Umbilical cord (tissue), 2 donors: ENCODE measurements at places on chromosomes 16 and 17.

DNA sequence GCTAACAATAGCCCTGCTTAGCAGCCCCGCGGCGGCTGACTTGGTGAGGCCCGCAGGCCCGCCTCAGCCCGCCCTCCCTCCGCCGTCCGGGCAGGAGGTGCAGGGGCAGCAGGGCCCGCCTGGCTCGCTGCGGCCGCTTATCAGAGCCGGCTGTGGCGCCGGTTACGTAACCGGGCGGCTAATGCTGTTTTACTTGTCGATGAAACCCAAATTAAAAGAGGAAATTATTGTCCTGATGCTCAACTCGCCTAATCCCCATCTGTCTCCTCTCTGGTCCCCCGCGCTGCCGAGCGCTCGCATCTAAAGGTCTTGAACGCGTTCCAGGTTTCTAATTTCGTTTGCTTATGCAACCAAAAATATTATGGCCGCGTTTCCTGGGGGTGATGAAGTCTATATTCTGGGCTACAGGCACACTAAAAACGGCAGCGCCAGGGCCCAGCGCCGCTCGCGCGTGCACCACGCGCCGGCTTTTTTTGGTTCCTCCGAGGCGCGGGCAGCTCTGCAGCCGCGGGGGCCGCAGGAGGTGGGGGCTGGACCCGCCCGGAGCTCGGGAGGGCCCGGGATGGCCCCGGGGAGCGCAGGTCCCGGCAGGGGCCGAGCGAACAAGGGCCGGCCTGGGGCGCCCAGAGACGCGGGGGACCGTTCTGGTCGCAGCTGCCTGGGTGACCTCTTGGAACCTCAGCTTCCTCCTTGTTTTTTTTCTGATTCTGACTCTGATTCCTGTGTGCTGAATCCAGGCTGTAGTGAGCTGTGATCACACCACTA is 65.2 kb upstream of the TOB1 start:
- DNase-seq = peak; percentile 89

DNA sequence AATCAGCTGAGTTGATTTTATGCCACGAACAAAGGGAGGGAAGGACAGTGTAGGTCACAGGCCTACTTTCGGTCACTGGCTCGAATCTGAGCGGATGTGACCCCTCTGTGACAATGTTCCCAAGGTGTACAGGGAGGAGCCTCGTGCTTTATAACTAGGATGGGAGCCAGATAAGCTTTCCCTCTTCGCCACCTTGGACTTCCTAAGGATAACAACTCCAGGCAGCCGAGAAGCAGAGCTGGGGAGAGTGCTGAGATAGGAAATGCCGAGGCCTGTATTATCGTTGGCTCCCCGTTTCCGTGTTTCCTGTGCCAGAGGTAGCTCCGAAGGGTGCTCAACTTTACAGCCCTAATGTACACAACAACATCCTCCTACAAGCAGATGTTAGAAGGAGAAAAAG is 217.8 kb upstream of the IRX3 start:
- DNase-seq = no peak

DNA sequence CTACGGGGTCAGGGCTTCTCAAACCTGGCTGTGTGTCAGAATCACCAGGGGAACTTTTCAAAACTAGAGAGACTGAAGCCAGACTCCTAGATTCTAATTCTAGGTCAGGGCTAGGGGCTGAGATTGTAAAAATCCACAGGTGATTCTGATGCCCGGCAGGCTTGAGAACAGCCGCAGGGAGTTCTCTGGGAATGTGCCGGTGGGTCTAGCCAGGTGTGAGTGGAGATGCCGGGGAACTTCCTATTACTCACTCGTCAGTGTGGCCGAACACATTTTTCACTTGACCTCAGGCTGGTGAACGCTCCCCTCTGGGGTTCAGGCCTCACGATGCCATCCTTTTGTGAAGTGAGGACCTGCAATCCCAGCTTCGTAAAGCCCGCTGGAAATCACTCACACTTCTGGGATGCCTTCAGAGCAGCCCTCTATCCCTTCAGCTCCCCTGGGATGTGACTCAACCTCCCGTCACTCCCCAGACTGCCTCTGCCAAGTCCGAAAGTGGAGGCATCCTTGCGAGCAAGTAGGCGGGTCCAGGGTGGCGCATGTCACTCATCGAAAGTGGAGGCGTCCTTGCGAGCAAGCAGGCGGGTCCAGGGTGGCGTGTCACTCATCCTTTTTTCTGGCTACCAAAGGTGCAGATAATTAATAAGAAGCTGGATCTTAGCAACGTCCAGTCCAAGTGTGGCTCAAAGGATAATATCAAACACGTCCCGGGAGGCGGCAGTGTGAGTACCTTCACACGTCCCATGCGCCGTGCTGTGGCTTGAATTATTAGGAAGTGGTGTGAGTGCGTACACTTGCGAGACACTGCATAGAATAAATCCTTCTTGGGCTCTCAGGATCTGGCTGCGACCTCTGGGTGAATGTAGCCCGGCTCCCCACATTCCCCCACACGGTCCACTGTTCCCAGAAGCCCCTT is 10.9 kb downstream of the STH start:
- no peak for DNase-seq

DNA sequence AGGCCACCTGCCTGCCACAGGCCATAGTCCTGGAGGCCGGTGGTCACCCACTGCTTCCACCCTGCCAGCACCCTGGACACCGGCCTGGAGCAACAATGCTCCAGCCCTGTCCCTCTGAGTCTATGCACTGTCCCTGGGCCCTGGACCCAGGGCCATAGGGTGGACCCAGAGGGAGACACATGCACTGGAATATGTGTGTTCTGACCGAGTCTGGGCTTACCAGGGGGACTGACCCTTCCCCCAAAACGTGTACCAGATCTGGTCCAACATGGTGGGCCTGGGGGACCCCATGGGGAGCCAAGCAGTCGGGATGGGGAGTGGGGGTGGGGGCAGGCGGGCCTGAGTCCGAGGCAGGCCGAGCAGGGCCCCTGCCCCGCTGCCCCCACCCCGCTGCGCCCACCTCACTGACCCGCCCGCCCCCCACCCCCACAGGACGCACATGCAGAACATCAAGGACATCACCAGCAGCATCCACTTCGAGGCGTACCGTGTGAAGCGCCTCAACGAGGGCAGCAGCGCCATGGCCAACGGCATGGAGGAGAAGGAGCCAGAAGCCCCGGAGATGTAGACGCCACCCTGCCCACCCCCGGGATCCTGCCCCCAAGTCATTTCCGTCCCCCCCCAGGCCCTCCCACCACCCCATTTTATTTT is 357.4 kb downstream of the SEC14L1 start:
- no peak for DNase-seq

- peak; percentile 12 for DNase-seq
Observed at GRCh38 chr16:25868706-25869370, 177.1 kb downstream of the HS3ST4 start.

DNA sequence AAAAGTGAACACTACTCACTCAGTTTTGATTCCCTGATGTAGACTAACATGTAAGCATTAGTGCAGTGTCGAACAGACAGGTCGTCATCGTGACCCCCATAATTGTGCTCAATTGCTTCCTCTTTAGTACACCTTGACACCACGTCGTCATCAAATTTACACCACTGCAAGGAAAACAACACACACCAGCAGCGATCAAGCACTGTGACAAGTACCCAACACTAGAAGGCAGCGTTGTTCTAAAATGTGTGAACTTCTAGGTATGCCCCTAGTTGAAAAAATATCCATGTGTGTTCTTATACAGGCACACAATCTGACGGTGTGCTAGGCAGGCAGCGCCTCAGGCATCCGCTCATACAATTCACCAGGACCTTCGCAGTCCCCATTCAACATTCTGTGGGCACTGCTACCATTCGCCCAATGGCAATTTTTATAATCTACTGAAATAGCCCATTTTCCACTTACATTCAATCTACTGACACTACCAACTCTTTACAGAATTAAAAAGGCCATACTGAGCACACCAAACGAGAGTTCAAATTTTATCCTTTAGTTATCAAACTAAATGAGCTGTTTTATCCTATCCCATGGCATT is 23.1 kb downstream of the LITAFD start:
- no peak for DNase-seq

GRCh38 chr16:9511389-9511788 is 419.9 kb downstream of the HAPSTR1 start:
- no peak for DNase-seq

DNA sequence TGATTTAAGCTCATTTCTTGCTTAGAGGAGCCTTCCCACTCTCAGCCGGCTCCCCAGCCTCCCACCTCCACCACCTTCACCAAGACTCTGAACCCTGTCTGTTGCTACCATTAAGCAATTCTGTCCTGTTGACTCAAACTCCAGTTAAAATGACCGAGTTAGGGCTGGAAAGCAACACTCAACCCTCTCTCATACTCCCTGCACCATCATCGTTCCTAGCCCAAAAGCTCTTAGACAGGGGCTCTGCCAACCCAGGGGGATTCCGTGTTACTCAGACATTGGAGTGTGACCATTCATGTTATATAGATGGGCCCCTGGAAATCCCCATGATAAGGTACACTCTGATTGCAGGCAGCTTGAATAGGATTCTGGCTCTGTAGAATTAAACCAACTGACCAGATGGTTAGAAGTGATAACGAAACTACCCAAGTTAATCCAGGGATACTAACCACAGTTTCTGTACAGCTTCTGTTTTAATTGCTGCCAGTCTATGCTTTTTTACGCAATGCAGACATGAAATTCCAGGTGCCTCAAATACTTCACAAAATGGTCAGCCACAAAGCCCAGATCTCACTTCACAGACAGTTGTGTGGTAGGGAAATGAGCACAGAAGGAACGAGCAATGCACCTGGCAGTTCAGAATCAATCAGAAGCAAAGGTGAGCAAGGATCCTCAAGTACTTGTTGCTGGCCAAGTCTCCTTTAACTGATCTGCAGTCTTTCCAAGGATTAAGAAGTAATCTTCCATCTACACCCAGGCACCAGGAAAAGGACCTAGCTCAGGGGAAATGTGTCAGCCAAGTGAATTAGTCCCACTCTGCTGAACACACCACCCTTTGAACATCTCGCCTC is 2.1 kb downstream of the SSTR2 start:
- DNase-seq = no peak

- DNase-seq = no peak
Observed at GRCh38 chr17:57234739-57235092, 21.6 kb upstream of the MSI2 start.

DNA sequence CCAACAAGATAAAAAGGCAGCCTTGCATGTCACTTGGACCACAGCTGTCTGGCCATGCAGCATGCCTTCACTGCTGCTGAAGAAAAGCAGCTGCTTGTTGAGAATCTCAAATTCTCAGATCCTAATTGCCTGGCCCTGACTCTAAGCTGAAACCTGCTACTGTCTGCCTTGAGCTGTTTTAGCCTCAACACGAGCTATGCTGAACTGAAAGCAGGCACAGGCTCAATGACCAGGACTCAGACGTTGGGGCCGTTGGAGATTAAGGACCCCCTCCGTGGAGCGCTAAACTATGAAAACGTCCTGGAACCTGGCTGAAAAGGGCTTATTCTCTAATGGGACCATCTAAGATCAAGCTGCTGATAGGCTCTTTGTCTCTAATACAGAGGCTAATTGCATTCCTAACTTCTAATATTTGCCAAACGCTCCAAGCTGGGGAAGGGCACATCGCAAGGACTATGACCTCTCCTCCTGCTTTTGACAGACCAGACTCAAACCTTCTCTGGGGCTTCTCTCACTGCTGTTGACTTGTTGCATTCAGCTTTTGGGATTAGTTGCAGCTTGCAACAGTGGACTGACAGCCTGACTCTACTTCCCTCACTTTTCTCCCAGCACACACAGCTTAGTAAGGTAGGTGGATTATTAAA is 4.6 kb upstream of the PLK1 start:
- DNase-seq = no peak

DNA sequence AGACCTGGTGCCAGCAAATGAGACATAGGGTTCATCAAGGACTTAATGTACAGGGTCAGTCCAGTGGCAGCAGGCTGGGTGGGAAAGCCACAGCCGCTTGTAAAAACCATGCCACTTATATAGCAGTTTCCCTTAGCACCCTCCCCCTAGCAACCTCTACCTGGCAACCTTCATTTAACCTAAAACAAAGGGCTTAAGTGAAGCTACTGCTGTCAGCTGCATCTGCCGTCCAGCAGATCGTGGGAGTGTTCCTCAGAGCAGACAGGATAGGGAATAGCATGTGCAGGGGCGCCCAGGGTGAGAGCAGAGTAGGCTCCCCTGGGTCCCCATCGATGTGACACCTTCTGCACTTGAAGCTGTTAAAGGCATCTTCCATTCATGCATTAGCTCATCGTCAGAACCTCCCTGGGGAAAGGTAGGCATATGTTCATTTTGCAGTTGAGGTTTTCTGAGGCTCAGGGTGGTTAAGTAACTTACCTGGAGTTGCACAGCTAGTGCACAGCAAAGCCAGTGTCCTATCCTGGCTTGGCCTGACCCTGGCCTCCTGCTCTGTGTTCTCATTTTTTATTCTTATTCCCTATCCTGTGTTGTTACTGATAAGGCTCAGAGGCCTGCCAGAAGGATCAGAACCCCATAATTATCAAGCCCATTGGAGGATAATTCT is 112.5 kb downstream of the SOCS1 start:
- DNase-seq = no peak

DNA sequence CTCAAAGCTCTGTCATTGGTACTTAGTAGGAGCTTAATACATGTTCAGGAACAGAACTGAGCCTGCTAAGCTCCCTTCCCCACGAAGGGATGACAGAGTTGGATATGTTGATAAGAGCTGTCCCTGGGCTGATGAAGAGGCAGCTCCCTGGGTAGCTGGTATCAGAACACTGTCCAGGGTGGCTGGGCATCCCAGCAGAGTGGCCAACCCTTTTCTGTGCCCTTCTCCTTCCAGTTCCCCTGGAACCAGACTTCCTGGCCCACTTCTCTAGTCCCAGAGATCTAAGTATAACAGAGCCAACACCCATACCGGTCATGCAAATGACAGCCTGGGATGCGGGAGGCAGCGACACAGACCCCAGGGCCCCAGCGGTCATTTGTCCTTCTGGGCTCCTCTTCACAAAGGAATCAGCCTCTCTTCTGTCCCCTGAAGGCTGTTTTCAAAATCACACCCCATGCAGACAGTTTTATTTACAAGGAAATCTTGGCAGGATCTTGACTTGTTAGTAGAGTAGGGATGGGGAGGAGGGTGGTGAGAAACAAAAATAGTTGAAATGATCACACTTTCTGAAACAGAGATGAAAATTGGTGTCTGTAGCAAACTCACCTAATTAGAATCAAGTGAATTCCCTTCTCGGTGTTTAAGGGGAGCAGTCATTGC is 1.4 kb upstream of the RHBDL3 start:
- no peak for DNase-seq

- no peak for DNase-seq
Observed at GRCh38 chr17:63647065-63647725, 25.0 kb downstream of the MAP3K3 start.

DNA sequence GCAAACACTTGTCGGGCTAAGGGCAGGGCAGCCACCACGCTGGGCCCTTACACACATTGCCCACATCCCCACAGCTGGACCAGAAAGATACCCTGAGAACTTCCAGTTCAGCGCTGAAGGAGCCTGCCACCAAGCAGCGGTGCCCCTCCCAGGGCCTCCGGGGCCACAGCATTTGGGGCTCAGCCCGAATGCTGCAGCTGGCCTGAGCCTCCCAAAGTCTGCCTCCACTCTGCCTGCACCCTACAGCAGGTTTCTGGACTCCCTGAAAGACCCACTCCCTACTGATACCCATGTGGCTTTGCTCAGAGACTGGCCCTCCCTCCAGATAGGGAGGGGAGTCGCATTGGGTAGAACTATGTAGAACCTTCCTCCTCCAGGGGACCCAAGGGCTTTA is 1.5 kb downstream of the MCRIP1 start:
- no peak for DNase-seq

GRCh38 chr16:73215678-73216377 is 167.9 kb upstream of the ZFHX3 start:
- no peak for DNase-seq
